Hypothalamus (tissue), 51 donors: ENCODE measurements at places on chromosomes 2 and 18.
A peak's percentile ranks its signal among the peaks of the same experiment; 100 is the strongest.

DNA sequence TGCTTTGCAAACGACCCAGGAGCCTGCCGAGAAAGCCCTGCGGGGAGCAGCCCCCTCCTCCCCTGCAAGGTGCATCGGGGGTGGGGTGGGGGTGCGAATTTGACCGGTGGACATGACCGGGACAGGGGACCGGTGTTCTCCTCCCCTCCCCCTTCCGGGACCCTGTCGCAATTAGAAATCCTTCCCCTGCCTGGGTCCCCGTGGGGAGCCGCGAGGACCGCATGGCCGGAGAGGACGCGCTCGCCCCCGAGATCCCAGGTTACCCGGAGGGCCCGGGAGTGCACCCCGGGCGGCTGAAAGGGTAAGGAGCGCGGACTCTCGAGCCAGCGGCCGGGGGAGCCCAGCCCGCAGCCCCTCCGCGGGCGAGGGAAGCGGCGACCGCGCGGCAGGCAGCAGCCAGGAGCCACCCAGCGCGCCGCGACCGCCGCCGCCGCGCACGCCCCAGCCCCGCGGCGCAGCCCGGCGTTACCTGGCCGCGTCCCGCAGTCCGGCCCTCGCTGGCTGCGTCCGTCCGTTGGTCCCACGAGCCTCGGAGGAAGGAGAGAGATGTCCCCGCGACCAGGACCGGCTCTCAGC lies 482 bp downstream of the DLGAP1 start:
- DNase-seq: no peak

DNA sequence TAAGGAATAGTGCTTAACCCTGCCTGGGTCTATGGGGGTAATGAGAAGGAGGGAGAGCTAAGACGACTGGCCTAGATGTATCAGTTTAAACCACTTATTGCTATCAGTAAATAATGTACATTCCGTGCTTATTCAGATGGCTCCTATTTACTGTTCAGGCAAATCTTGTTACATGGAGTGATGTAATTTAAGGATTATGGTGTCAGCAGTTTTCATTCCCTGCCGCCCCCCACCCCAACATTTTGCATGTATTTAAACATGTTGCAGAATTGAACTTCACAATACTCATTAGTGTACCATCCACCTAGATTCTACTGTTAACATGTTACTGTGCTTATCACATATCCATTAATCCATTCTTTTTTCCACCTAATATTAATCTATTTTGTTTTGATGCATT lies 11.7 kb downstream of the AGPS start:
- DNase-seq: no peak

DNA sequence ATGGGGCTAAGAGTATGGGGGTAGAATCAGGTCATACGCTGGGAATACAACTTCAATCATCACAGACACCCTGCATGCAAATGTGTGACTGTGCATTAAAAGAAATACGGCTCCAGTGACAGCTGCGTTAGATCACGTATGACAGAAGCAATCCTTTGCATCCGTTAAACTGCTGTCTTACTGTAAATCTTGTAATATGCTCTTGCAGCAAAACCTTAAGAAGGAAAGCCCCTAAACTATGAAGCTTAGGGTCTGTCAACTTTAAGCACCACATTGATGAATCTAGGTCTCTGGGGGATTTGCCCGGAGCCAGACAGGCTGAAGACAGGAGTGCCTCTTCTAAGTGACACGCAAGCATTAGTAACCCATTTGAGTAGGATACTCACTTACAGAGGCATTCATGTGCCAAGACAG lies 84.7 kb upstream of the EML6 start:
- DNase-seq: no peak

GRCh38 chr18:32771871-32772580 lies 797 bp downstream of the KLHL14 start:
- DNase-seq: no peak

GRCh38 chr18:54964741-54965140 lies 5.5 kb upstream of the CCDC68 start:
- no peak for DNase-seq

DNA sequence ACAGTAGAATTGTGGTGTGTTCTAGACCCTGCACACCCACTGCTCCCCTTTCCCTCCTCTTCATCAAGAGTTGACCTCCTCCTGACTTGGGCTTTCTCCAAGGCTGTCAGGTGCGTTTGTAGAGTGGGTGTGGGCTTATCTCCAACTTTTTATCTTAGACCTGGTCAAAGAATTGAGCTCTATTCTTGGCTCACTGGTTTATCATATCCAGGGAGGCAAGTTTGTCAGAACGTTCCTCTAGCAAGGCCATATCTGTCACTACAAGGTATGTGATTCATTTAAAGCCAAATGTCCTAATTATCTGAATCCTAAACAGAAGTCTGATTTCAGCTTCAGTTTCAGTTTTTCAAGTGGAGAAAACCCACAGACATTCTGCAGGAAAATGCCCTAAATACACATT lies 117.1 kb upstream of the MGAT5 start:
- DNase-seq: no peak

DNA sequence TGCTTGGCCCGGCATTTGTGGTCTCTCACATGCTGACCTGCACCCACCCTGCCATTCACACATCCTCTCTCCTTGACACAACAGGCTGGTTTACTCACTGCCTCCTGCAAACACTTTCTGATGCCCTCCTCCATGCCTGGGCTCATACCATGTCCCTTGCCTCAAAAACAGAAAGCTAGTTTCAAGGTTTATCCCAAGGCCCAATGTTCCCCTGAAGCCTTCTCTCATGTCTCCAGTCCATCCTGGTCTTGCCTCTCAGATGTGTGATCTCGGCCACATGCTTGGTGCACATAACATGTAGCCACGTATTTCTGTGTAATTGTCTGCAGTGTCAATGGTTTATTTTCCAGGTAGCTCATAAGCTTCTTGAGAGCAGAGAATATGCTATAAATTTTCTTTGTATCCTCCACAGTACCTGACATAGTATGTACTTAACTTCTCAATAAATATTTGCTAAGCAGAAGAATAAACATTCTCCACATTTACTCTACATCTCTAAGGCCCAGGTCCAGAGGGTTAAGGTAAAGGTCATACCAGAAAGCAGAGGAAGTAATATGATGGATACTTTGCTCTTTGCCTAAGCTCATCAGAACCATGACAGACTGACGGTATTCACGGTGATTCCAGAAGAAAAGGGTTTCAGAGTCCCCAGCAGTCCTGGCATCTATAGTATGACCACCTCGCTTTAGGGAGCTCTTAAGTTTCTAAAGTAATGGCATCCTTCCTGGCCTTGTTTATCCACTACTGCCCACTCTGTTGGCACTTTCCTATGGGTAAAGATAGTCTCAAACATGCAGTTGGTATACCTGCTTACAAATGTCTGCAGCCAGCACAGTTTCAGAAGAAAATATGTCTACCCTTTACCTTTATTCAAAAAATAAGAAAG lies 163.4 kb upstream of the ZFP36L2 start:
- no peak for DNase-seq

DNA sequence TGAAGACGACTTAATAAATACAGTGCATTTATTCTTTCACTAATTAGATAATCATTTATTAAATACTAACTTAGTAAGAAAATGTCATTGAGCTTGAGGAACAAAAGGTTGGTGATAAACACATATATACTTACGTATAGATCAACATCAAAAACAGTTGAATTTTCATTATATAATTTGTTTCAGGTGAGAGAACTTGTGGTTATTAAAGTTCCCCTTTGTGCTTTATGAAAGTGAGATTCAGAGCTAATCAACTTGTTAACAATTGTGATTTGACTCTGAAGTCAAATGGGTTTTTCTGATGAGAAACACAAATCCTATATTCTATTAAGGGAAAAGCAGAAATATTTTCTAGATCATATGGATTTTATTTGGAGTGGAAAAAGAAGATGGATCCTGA lies 524.0 kb downstream of the SOX11 start:
- no peak for DNase-seq

GRCh38 chr18:68376926-68377325 lies 338.0 kb downstream of the TMX3 start:
- no peak for DNase-seq

- peak; percentile 11 for DNase-seq
Observed at GRCh38 chr2:71157124-71157793, 26.8 kb downstream of the MPHOSPH10 start.

DNA sequence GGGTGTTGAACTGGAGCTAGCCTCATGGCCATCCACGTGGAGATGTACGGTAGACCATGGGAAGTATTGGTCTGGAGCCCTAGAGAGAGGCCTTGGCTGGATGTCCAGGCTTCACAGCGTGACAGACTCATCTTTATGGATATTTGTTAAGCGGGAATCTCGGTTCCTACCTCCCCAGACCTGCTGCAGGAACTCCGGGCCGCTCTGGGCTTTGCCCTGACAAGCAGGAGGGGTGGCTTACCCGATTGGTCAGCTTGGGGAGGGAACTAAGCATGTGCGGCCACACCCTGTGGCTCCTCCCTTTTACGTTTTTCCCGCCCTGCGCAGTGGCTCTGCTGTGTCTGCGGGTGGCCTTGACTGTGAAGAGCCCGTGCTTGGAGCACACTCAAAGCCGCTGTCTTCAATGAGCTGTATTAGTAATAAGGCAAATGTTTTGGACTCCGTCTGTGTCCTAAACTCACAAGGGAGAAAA lies 52.3 kb downstream of the PAPOLG start:
- no peak for DNase-seq

- DNase-seq: no peak
Observed at GRCh38 chr2:232436381-232437194, 19.4 kb upstream of the ALPI start.

- no peak for DNase-seq
Observed at GRCh38 chr2:183125659-183126341, 1.6 kb downstream of the NUP35 start.

DNA sequence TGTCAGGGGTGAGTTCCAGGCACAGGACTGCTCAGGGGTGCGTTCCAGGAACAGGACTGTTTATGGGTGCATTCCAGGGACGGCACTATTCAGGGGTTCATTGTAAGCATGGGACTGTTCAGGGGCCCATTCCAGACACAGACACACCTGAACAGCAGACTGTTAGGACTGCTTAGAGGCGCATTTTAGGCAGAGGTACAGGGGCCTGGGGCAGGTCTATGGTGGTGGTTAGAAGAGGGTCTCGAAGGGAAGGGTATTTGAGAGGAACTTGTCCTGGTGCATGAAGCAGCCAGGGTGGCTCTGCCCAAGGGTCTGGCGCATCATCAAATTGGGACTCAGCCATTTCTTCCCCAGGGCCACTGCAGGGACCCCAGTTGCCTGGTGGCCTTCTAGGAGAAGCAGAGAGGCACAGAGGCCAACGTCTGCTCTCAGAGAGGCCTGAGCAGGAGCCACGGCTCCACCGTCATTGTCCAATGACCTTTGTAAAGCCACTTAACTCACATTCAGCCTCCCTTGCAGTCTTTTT lies 14.8 kb upstream of the MLPH start:
- DNase-seq: no peak

DNA sequence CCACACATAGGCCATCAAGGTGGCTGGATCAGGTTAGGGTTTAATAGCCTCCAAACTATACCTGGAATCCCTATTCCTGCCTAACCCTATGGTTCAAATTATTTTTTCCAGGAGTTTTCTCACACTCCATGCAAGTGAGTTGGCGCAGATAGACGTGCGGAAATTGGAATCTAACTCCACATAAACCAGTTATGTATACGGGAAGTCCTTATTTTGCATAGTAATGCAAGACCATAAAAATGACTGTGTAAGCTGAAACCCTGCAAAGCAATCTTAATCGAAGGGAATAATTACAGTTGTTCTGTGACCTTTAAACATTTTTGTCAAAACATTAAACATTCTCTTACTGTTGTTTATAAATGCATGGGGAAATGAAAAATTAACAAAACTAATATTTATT lies 200.1 kb upstream of the SIX2 start:
- no peak for DNase-seq

DNA sequence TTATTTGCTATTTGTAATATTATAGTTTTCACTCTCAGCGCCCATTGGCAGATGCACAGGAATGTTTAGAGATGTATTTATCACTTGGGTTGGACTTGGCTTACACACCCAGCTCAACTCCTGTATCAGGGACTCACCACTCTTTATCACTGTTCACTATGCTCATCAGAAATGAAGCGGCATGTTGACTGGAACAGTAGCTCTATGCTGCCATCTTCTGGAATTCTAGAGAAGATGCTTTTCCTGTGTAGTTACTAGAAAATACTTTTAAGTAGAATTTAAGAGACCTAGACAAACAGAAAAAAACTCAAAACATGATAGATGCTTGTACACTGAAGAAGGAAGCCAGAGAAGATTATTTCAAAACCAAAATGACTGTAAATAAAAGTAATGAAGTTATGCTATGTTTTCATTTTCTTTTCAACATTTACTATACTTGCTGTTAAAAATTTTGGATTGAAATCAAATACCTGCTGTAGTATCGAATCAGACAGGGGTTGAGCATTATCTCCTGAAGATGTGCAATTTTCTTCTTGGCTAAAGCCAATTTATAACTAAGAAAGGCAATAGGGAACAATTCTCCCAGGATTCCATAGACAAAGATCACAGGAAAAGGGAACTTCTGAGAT lies 47.4 kb upstream of the NXPH2 start:
- DNase-seq: no peak
